ENCODE measurements at places on chromosomes 3 and 15.

- no peak for DNase-seq
These were observed 42.6 kb downstream of the PAQR5 start for GRCh38 chr15:69341356-69341755.

GRCh38 chr3:142846779-142847577 is 41.9 kb downstream of the PCOLCE2 start:
- no peak for DNase-seq

DNA sequence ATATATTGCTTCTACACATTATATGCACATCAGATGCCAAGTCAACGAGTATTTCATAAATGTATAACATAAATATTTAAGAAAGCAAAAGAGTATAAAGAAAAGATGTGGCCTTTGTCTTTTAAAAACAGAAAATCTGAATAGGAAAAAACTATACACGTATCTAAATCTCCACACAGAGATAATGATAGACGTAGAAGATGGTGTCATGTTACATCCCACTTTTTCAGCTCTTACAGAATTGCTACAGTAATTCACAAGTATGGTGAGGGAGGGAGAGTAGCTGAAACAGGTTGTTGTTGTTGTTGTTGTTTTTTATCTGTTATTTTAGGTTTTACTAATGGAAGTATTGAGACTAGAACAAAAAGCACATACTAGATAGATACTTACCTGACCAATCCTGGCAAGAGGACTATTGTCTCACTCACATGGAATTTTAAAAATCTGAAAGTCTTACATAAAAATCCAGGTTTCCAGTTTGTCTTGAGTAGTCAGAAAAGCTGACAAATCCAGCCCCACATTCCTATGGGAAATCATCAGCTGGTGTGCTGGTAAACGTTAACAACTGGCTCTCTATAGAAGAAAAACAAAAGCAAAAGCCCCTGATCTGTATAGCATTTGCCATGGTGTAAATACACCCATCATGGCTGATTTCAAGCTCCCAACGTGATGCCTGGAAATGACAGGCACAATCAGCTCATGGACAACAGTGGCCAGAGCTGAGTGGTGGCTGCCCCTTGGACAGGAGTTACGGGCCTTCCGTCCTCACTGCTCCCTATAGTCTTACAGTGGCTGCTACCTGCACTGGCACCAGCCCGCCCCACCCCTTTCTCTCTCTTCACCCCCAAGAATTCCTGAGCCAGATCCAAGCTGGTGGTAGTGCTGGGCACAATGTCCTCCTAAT is 47.4 kb upstream of the VGLL4 start:
- no peak for DNase-seq

- DNase-seq, result peak; percentile 29
These were observed 54.4 kb downstream of the PGPEP1L start for GRCh38 chr15:98953000-98953787.

- no peak for DNase-seq
These were observed 229.6 kb upstream of the FEZF2 start for GRCh38 chr3:62602987-62603386.

DNA sequence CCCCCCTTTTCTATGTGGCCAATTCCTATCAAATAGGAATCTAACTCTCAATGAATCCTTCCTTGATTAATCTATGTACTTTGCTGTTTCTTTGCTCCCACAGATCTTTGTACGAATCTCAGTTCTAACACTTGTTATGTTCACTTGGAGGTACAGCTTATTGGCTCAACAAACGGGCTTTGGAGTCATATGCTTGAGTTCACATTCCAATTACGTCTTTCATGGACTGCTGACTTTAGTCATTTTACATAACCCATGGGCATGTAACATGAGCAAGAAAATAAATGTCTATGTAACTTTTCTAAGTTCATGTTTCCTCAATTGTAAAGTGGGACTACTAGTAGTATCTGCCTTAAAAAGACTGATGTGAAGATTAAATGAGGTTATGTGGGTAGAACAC is 123.2 kb upstream of the TBC1D5 start:
- no peak for DNase-seq

DNA sequence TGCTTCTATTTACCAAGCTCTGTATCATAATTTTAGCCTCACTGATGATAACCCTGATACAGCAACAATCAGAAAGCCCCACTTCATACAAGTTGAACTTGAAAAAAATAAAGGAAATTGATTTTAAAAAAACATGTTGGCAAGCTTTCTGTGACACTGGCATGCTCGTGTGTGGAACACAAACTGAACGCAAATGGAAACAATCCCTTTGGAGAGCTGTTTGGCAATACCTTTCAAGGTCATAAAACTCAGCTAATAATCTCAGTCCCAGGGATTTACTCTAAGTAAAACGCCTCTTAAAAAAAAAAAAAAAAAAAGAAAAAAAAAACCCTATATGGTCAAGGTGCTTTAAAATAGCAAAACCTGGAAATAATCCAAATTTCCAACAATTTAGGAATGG is 166.7 kb upstream of the BCL6 start:
- no peak for DNase-seq

- DNase-seq, result no peak
These were observed 193.8 kb downstream of the BCHE start for GRCh38 chr3:165643425-165643824.

DNA sequence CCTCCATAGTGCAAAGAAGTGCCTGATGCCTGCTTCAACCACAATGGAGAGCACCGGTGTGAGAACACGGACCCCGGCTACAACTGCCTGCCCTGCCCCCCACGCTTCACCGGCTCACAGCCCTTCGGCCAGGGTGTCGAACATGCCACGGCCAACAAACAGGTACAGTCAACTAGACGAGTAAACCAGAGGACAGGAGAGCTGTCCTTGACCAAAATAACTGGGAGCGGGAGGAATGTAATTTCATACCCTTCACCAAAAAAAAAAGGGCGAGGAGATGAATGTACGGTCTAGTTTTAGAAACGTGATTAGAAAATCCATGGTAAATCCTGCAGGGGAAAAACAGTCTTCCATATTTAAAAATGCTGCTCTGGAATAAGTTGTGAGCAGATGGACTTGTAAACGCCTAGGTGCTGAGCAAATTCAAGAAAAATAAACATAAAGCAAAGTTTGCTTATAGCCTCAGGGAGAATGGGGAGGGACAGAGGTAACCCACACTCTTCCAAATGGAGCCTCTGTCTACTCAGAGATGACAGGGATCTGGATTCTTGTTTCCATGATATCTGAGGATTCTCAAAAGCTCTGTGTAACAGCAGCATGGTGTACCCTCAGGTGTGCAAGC is 8.4 kb downstream of the THBS1 start:
- no peak for DNase-seq

DNA sequence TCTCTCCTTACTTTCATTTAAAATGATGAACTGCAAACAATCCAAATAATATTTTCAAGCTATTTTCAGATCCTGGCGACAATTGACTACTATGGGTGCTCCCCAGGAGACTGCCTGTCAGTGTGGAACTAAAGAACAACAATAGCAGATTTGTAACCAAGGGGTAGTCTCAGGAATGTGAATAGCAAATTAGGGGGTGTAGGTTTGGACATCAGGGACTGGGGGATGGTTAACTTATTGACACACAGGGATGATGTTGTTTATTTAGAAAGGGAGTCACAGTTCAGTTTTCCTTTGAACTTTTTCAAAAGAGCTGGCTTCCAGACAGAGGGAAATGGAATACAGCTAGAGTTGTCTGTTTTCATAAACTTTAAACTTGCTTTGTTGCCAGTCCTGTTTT is 229.8 kb downstream of the LRTM1 start:
- no peak for DNase-seq

DNA sequence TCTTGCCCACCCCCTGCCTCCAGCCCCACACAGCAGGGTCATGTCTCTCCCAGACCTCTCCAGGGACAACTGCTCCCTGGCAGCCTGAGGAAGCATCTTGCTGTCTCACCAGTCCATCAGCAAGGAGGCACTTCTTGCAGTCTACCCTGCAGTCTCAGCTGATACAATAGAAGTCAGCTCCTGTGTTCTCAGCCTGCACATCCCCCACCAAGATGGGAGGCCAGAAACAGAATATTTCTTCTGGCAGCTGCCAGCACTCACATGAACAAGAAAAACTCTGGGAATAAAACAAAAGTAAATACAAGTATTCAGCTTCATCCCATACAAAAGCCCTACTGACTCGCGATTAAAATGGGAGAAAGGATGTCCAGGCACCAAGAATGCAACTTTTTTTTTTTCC is 457.4 kb upstream of the PROK2 start:
- no peak for DNase-seq

DNA sequence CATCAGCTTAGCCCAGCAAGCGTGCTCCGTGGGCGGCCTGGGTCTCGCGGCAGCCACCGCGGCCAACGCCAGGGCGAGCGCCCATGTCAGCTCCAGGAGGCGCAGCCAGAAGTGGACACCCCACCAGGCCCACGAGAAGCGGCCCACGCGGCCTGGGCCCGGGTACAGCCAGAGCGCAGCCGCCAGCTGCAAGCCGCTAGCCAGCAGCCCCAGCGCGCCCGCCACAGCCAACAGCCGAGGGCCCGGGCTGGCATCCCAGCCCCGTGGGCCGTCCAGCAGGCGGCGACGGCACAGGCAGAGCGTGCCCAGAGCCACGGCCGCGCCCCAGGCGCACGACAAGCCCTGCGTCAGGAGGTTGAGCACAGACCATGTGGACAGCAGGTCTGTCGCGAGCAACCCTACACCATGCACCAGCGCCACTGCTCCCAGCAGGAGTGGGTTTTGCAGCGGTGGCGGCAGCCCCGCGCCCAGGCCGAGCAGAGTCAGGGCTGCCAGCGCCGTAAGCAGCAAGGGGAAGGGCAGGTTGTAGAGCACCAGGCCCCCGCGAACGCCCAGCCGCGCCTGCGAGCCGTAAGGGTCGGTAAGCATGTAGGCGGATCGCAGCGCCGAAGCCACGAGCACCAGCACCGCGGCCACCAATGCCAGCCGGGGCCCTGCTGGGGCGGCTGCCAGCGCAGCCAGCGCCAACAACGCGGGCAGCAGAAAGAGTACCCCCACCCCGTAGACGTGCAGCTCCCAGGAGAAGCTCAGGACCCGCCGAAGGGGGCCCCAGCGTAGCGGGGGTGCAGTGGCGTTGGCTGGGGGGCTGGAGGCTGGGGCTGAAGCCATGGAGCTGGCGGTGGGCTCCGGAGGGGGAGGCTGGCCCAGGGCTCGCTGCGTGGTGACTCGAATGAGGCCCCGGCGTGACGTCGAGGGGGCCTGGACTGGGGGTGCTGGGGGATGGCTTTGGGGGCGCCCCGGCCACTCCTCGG is 4.9 kb downstream of the PRRT3 start:
- DNase-seq, result peak; percentile 65

GRCh38 chr15:100201376-100202280 is 140.1 kb downstream of the ADAMTS17 start:
- no peak for DNase-seq

DNA sequence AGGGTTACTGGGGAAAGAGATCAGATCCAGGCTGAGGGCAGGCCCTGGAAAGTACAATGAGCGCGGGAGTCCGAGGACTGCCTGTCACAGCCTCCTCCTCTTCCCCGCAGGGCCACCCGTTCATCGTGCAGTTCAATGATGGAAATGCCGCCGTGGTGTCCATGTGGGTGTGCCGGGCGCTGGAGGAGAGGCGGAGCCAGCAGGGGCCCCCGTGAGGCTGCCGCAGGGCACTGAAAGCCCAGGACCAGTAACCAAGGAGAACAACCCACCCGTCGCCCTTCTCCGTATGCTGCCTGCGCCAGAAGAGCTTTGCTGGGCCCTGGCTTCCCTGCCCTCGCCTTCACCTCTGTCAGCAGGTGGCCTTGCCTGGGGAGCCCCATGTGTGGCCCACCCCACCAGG is 18.8 kb upstream of the SKOR1 start:
- no peak for DNase-seq

- DNase-seq, result no peak
These were observed 760 bp downstream of the FANCI start for GRCh38 chr15:89244574-89244903.

DNA sequence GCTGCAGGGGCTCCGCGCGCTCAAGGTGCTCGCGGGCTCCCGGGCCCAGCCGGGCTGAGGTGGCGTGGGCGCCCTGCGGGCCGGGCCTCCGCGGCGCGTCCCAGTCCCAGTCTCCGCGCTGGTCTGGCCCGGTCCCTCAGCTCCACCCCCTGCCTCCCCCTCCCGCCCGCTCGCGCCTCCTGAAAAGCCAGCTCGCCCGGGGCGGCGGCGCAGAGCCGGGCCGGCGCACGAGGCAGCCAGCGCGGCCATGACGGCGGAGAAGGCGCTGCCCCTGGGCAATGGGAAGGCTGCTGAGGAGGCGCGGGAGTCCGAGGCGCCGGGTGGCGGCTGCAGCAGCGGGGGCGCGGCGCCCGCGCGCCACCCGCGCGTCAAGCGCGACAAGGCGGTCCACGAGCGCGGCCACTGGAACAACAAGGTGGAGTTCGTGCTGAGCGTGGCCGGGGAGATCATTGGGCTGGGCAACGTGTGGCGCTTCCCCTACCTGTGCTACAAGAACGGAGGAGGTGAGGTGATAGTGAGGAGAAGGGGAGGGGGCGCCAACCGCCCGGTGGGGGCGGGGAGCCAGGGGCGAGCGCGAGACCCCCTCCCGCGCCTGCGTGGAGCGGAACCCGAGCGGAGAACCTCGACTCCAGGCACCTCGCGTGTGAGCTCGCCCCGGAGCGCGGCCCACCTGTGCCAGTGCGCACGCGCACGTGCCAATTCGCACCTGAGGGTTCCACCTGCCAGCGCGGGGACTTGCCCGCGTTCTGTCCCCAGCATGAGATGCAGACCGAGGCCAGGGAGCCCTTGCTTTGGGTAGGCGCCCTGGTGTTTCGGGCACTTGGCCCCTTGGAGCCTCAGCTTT is at the start of gene SLC6A11:
TSS of gene SLC6A11 (plus strand) at position 210 of the 844 bp plus-strand sequence. CDS start at position 248, 38 bp downstream.
- DNase-seq, result peak; percentile 18
